ENCODE measurements at places on chromosomes 7 and 10.

GRCh38 chr7:155352076-155352752 is 54.5 kb downstream of the INSIG1 start:
- DNase-seq: no peak

DNA sequence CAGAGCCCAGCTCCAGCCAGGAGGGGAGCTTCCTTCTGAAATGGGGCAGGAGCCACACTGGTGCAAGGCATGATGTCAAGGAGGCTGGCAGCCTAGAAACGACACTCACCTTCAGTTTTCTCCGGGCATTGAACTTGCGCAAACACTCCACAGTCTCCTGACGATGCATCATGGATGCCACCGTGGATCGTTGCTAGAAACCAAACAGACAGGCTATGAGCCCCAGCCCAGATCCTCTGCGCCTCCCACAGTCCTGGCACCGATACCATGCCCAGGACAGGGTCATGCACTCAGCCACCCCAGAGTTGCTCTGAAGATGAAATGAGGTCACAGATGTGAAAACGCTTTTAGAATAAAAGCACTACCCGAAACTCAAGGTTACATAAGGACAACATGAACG is 31.0 kb upstream of the NDST2 start:
- no peak for DNase-seq

DNA sequence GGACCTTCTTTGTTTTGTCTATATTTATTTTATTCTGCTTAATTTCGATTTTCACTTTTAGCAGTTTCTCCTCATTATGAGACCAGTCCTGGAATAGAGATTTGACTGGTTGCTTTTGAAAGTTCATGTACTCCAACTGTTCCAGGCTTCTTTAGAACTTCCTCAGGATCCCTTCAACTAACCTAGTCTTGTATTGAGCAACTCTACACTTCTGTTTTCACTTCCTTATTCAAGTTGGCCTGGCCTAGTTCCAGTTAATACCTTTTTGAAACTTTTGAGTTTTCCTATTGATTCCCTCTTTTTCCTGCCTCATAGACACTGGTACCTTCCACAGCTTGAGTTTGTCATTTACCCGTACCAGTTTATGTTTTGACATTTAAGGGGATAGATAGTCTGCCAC is 421.7 kb downstream of the ATRNL1 start:
- DNase-seq: no peak

DNA sequence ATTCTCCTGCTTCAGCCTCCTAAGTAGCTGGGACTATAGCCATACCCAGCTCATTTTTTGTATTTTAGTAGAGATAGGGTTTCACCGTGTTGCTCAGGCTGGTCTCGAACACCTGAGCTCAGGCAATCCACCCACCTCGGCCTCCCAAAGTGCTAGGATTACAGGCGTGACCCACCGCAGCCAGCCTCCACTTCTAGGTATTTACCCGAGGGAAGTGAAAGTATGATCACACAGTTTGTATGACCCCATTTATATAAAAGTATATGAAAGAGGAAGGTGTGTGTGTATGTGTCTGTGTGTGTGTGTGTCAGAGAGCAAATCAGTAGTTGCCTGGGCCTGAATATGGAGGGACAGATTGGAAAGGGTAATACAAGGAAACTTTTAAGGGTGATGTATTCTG is 2.0 kb upstream of the PURB start:
- DNase-seq: no peak

- DNase-seq: no peak
Measured at GRCh38 chr7:14579971-14580370, 322.6 kb downstream of the DGKB start.

DNA sequence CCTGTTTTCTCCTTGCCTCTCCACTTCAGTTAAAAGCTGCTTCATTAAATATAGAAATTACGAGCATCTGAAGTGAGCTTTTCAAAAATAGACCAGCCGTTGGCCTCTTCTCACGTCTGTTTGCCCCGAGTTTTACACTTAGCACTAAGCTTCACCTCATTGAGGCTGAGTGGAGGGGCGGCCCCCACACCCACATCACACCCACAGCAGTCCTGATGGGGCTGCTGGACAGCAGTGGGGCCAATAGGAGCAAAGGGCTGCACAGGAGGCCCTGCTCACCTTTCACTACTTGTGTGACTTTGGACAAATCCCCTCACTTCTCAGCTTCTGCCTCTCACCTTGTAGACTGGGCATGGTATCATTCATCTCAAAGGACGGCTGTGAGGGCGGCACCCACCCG is 677.8 kb downstream of the SDK1 start:
- no peak for DNase-seq

GRCh38 chr7:158384746-158385145 is 202.9 kb downstream of the PTPRN2 start:
- DNase-seq: no peak

DNA sequence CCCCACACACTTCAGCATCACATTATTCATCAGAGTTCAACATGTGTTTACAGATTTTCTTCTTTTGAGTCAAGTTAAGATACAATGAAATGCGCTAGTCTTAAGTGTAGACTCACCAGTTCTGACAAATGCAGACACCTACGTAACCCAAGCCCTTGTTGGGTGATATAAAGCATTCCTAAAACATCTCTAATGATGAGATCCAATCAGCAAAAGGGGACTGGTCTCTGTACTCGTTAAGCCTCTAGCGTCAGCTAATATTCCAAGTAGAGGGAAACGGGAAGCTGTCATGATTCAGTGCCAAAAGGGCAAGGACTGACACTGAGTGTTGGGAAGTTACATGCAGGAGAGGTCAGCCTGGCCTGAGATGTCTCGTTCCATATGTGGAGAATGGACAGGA is 38.7 kb upstream of the TRIL start:
- no peak for DNase-seq

DNA sequence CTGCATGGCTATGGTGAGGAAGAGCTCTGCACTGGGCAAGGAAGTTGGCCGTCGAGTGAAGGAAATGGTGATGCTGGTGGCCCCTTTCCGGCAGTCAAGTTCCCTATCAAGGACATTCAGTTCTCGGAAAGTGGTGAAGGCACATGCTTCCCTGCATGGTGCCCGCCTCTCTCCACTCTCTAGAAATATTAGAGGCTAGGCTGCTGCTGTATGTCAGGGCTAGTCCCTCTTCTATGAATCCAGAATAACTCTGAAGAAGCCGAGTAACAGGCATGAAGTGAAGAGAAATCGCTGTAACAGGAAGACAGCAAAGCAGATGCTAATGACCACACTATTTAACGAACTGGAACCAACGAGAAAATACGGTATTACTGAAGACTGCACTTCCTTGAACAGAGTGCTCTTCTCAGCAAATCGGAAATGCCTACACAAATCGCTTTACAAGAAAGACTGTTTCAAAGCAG is 5.4 kb downstream of the IDI1 start:
- DNase-seq: no peak

DNA sequence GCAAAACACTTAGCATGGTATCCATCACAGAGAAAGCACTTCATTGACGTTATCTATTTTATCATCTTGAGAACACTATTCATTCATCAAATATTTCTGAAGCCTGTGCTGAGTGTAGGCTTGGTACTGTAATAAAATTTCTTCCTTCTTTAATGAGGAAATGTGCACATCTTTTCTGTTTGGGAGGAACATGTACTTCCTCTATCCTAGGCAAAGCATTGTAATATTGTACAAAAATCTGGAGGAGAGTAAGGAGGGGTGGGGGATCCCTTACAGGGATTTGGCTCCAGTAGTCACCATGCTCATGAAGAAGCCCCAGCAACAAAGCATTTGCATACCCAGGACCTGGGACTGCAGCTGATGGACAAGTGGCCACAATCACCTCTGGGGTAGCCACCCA is 39.9 kb upstream of the SORCS3 start:
- no peak for DNase-seq

DNA sequence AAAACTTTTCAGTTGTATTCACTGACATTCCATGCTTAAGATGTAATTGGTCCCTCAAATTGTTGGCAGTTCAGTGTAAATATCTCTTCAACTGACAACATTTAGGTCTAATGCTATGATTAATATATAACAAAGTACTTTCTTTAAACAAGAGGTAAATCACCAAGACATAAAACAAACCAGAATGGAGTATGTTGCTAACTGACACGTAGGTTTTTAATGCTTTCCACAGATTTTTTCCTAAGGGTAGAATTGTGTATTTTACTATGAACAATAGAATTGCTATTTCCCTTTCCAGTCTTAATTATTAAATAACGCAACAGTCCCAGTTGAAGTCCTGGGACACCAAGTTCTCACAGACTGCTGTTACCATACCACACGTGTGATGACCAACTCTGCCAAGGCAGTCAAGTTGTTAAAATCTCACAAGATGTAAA is 4.1 kb downstream of the JCAD start:
- DNase-seq: no peak

GRCh38 chr10:35262436-35262835 is 73.9 kb upstream of the CCNY start:
- DNase-seq: no peak

DNA sequence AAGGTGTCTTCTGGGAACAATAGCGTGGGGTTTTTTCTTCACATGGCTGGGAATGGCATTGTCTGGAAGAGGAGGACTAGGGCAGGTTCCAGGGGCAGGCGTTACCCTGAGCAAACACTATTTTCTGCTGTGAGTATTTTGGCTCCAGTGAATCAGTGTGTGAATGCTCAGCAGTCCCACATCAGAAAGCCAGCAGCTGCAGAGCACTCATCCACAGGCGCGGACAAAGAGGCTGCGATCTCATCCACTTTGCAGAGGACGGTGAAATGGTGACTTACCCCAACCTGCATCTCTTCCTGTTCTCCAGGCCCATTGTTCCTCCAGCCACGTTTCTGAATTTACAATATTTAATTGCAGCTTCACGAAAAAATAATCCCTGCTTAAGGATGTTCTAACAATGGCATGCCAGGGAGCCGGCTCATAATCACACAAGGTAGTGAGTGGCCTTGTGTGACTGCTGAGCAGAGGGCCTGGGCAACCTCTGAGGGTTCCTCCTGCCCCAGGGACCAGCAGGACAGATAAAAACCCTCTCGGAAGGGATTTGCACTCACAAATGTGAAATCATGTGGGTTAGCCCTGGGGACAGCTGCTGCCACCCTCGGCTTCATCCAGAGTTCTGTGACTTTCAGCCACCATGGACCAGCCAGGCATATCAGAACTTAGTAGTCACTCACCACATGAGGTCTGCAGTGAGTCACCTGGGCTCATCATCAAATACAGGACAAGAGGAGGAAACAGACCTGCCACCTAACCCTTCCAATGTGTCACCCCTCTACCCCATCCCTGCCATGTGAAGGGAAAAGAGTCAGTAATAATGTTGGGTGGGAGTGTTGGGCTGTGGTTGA is 65.0 kb upstream of the EN2 start:
- DNase-seq: no peak

- DNase-seq: no peak
Measured at GRCh38 chr7:95700917-95701316, 71.4 kb upstream of the DYNC1I1 start.

GRCh38 chr10:131559450-131559911 is 248.0 kb upstream of the TCERG1L start:
- no peak for DNase-seq

DNA sequence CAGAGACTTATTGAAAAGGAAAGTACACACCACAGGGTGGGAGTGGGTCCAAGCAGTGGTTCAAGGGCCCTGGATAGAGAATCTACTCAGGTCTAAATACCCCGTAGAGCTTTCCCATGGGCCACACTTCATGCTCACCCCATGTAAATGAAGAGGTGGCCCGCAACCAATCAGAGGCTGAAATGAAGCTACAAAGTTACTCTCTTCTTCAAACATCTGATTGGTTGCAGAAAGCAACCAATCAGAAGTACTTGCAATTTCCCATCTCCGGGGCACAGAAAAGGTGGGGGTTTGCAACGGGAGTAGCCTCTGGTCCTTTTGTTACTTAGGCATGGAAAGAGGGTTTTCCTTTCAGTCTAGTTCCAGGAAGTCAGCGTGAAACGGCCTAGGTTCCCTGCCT is 15.2 kb upstream of the GALNTL5 start:
- DNase-seq: no peak

- no peak for DNase-seq
Measured at GRCh38 chr7:19113855-19114550, 3.4 kb downstream of the TWIST1 start.

- no peak for DNase-seq
Measured at GRCh38 chr10:114498413-114499111, 94.3 kb upstream of the AFAP1L2 start.

DNA sequence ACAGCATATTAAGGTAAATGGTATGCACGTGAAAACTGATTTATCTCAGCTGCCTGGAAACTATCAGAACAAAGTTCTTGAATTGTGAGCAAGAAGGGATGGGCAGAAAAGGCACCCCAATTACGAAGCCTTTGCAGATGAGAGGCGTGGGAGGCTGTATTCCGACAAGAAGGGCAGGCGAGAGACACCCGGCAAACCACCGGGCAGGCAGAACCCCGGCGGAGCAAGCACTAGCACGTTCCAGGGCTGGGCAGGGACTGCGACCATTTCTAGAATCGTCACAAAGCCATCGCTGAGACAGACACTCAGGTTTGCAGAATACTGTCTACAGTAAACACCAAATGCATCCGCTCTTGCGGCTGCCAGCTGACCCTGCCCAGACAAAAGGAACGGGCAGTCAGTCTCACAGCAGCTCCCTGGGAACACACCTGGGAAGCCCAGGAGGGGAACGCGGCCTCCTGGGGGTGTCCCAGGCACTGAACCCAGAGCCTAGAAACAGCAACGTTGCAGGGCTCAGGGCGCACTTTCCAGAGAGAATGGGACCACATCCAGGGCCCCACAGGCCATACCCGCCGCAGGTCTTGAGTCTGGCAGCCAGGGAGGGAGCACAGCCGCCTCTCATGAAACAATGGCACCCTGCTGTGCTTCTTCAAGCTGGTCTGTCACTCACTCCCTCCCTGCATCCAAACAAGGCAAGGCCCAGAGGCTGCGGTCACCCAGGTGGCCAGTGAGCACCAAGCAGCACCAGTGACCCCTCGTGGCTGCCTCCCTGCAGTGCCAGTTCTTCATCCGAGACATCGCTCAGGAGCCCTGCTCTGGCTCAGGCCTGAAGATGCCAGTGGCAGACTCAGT is 261.9 kb downstream of the PTPRN2 start:
- no peak for DNase-seq

- DNase-seq: no peak
Measured at GRCh38 chr10:84184517-84184916, 9.8 kb upstream of the CDHR1 start.

DNA sequence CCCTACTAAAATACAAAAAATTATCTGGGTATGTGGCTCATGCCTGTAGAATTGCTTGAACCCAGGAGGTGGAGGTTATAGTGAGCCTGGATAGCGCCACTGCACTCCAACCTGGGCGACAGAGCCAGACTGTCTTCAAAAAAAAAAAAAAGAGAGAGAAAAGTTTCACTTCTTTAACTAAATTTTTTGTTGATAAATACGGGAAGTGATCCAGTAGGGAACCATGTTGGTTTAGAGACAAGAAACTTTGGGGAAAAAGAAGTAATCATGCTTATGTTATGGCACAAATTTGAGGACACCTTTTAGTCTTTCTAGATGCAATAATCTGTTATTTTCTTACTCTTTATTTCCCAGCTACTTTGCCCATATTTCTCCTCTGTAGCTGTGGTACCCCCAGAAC is 309.7 kb downstream of the TYW1 start:
- no peak for DNase-seq

GRCh38 chr7:30005464-30005863 is 15.9 kb upstream of the SCRN1 start:
- DNase-seq: no peak

All from T-helper 2 cell (primary cell).